ENCODE measurements at places on chromosomes 3 and 15. TPM values are rescaled to one million over a fixed set of nuclear protein-coding genes. Genes with fewer than 3 reads are reported as not detected.
A peak's percentile ranks its signal among the peaks of the same experiment; 100 is the strongest.

- H3K4me1 ChIP-seq = peaks cover 8% of the 10 kb centered on the region
- no peak overlapping the region for H3K4me3 ChIP-seq
- H3K27ac ChIP-seq = no peak overlapping the region
- no peak for DNase-seq
- no peaks in the 10 kb centered on the region for H3K27me3 ChIP-seq
Measured at GRCh38 chr3:48065035-48065434, 48.8 kb upstream of the MAP4 start.

GRCh38 chr3:28841441-28841840 is 439.4 kb upstream of the RBMS3 start:
- H3K36me3 ChIP-seq = no peaks in the 10 kb centered on the region
- no peaks in the 10 kb centered on the region for H3K4me1 ChIP-seq
- peak overlapping the region; percentile 2 for H3K27ac ChIP-seq
- DNase-seq = no peak
- H3K27me3 ChIP-seq = peaks cover 10% of the 10 kb centered on the region
- no peak overlapping the region for H3K4me3 ChIP-seq

DNA sequence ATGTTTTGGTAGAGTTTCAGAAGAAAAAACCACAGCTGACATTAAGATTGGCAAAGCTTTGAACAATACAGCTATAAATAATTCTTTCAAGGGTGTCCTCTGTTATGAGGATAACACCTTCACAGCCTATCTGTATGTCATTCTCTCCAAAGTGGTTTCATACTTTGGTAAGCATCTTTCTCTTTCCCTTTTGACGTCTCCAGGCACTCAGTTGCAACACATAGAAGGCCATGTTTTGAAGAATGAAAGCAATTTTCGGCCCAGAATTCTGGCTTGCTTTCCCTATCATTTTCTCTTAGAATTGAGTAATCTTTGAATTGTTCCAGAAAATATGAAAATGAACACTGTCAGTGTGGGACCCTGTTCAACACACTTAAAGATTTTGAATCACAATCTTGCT is 200.0 kb upstream of the CBLB start:
- peak overlapping the region; percentile 94 for H3K27ac ChIP-seq
- no peak for DNase-seq
- no peaks in the 10 kb centered on the region for H3K27me3 ChIP-seq
- H3K4me3 ChIP-seq = no peak overlapping the region
- H3K4me1 ChIP-seq = peaks cover 21% of the 10 kb centered on the region

- DNase-seq = no peak
- H3K4me3 ChIP-seq = no peak overlapping the region
- H3K4me1 ChIP-seq = no peaks in the 10 kb centered on the region
- no peaks in the 10 kb centered on the region for H3K36me3 ChIP-seq
Measured at GRCh38 chr3:181956122-181956521, 244.4 kb downstream of the SOX2 start.

DNA sequence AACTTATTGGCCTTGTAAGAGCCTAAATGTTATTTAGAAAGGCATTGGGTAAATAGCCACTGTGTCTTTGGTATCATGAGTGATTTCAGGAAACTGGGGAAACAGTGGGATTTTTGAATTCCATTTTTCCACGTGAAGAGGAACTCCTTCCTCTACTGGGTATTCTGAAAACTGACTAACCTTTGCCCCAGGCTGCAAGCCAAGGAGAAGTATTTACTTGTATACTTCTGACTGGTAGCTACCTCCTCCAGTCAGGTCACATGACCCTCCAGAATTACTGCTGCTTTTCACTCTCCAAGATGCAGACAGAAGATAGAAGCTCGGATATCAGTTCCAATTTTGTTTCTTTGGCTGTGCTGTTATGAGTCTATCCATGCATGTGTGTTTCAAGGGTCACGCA is 50.9 kb upstream of the MAP3K13 start:
- H3K4me1 ChIP-seq = peaks cover under 1% of the 10 kb centered on the region
- H3K27ac ChIP-seq = no peak overlapping the region
- H3K4me3 ChIP-seq = no peak overlapping the region
- H3K27me3 ChIP-seq = peaks cover under 1% of the 10 kb centered on the region
- peaks cover 26% of the 10 kb centered on the region for H3K36me3 ChIP-seq
- no peak for DNase-seq

GRCh38 chr15:90001683-90002427 is 731 bp downstream of the ZNF710 start:
- peak; percentile 70 for DNase-seq
- H3K27ac ChIP-seq = peak overlapping the region; percentile 90
- no peaks in the 10 kb centered on the region for H3K27me3 ChIP-seq
- peaks cover 57% of the 10 kb centered on the region for H3K4me1 ChIP-seq
- peak overlapping the region; percentile 85 for H3K4me3 ChIP-seq

DNA sequence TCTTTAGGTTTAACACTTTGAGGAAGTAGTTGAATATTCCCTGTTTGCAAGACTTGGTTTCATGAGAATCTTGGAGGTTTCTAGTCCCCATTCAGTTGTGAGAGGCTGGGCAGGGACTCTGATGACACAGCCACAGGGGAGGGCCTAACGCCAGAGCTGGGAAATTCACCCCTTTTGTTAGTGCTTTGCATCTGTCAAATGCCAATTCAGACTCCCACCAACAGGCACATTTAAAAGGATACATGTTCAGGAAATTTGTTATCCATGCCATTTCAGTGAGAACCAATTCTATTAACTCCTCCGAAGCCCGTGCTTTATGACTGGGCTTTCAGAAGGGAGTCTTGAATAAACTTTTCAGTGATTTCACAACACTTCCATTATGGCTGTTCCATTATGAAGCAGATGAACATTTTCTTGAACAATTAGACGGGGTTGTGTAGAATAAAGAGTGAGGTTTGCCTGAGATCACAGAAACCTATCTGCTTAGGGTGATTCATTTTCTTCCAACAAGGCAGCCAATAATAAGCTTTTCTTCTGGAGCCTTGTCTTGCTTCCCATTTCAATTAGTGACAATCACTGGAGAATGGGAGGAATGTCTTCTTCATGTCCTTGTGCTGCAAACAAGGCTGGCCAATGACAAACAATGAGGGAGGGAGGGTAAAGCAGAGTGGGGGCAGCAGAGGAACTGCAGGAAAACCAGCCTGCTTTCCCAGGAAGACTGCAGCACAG is 90.6 kb downstream of the SOX14 start:
- H3K4me3 ChIP-seq = no peak overlapping the region
- no peak overlapping the region for H3K27ac ChIP-seq
- peaks cover 7% of the 10 kb centered on the region for H3K27me3 ChIP-seq
- no peak for DNase-seq
- no peaks in the 10 kb centered on the region for H3K36me3 ChIP-seq
- no peaks in the 10 kb centered on the region for H3K4me1 ChIP-seq

SLC24A5 gene
- not detected for total RNA-seq

GRCh38 chr3:38843898-38844297 is 27.9 kb upstream of the SCN10A start:
- DNase-seq = no peak
- no peak overlapping the region for H3K27ac ChIP-seq
- no peaks in the 10 kb centered on the region for H3K36me3 ChIP-seq
- H3K27me3 ChIP-seq = peaks cover 17% of the 10 kb centered on the region

DNA sequence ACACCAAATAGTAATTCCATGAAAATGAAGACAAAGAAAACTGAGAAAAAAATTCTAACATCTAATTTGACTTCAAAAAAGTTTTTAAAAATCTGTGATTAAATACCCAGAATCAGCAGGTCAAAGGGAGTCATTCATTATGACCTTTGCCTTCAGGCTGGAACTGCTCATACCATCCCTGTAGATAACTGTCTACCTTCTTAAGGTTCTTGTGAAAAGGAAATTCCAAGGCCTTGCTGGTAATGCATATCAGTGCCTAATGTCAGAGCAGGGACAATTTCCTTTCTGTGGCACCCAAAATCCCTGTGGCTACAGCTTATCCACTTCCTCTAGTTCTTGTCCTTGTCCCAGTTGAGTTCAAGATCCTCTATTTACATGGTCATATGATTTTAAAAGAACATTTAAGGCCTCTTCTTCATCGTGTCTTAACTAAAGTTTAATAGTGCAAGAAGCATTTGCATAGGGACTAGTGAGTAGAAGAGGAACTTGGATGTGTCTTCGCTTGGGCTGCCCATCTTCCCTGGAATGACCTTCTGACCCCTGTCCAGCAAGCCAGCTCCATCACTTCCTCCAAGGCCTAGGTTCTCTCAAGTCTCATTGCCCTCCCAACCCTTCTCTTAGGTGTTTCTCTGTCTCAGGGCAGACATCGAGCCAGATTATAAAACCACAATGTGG is 8.7 kb upstream of the PLCL2 start:
- no peaks in the 10 kb centered on the region for H3K27me3 ChIP-seq
- no peaks in the 10 kb centered on the region for H3K4me1 ChIP-seq

LRRC31 gene
- total RNA-seq = not detected

FYCO1 gene
- total RNA-seq = 9.4 TPM

IMPG2 gene
- total RNA-seq = 0.12 TPM

A4GNT gene
- total RNA-seq = not detected

PLSCR2 gene
- total RNA-seq = not detected

SI gene
- not detected for total RNA-seq

CRYGS gene
- 1.7 TPM for total RNA-seq

SPG11 gene
- total RNA-seq = 47.6 TPM

EFCC1 gene
- 0.45 TPM for total RNA-seq

DNA sequence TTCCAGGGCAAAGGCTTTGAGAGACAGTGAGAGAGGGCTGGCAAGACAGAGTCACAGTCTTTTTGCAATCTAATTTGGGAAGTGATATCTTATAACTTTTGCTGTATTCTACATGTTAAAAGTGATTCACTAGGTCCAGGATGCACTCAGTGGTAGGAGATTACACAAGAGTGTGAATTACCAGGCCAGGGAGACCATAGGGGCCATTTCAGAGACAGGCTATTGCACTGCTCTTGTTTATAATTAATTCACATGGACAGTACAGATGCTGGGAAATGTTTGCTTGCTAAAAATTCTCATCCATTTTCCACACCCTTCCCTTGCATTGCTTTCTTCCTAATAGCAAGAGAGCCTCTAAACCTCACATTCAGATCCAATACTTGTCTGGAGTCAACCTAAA is 22.6 kb upstream of the POMGNT2 start:
- no peak for DNase-seq
- H3K4me3 ChIP-seq = no peak overlapping the region
- no peaks in the 10 kb centered on the region for H3K4me1 ChIP-seq

- no peak overlapping the region for H3K4me3 ChIP-seq
- H3K27me3 ChIP-seq = no peaks in the 10 kb centered on the region
- H3K36me3 ChIP-seq = peaks cover 46% of the 10 kb centered on the region
- H3K27ac ChIP-seq = peak overlapping the region; percentile 77
- no peak for DNase-seq
Measured at GRCh38 chr15:55241891-55242290, 45.1 kb upstream of the RSL24D1 start.

- H3K27me3 ChIP-seq = no peaks in the 10 kb centered on the region
- DNase-seq = no peak
- H3K4me1 ChIP-seq = no peaks in the 10 kb centered on the region
- H3K36me3 ChIP-seq = no peaks in the 10 kb centered on the region
- no peak overlapping the region for H3K27ac ChIP-seq
Measured at GRCh38 chr3:78614486-78614885, 1153.3 kb downstream of the ROBO1 start.

- no peak for DNase-seq
- no peak overlapping the region for H3K4me3 ChIP-seq
- H3K27me3 ChIP-seq = peaks cover 37% of the 10 kb centered on the region
- H3K36me3 ChIP-seq = no peaks in the 10 kb centered on the region
- peaks cover 2% of the 10 kb centered on the region for H3K4me1 ChIP-seq
Measured at GRCh38 chr3:141006344-141006743, 44.8 kb upstream of the SPSB4 start.

DNA sequence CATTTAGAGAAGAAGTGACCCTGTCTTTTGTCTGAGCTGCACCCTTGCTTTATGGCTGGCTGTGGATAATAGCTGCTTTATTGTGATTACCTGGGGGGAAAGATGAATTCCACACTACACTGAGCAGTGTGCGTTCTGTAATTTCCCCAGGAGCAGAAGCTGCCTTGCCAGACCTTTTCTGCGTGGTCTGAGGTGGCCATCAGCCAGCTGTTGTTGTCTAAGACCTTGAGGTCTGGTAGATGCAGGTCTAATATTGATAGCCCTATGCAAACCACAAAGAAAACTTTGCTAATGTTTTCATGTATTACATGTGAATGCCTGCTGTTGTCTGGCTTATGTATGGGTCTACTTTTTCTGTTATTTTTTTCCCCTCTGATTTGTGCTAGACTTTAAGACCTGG is 144.6 kb downstream of the THSD4 start:
- no peaks in the 10 kb centered on the region for H3K36me3 ChIP-seq
- H3K27me3 ChIP-seq = peaks cover 7% of the 10 kb centered on the region
- DNase-seq = no peak
- H3K27ac ChIP-seq = no peak overlapping the region
- H3K4me3 ChIP-seq = no peak overlapping the region

DNA sequence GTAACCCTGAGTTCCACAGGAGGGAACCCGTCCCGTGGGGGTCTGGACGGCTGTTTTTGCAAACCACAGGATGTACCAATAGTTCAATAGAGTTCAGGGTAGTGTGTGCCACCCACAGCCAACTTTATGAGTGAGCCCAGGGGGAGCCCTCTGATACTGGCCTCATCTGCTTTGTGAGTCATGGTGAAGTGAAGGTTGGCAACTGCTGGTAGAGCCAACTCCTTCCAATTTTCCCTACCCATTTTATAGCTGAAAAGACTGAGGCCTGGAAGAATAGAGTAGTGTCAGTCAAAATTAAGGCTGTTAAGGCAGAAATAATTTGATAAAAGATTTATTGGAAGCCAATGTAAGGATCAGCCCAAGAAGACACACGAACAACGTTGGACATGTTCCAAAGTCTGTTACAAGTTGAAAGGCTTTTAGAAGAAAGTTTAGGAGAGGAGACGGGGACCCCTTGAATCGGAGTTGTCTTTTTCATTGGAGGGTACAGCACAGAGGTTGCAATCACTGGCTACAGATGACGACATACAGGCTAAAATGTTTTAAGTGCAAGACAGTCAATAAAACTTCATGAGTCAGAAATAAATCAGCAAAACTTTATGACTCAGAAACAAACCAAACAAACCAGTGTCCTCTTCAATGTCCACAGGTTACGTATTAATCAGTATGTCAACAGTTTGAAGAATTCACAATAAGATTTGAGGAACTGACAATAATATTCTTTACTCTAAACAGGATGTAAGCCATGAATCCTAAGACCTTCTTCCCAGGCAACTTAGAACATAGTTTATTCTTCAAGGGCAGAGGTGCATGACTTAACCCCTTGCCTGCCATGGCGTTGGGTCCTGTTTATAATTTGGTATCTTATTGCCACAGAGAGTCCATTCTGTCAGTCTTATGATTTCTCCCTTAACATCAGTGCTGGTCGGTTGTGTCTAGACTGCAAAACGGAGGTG is 62.9 kb upstream of the NR2E3 start:
- H3K4me3 ChIP-seq = no peak overlapping the region
- H3K27me3 ChIP-seq = peaks cover 25% of the 10 kb centered on the region
- H3K4me1 ChIP-seq = peaks cover 2% of the 10 kb centered on the region
- H3K27ac ChIP-seq = no peak overlapping the region
- H3K36me3 ChIP-seq = no peaks in the 10 kb centered on the region

DNA sequence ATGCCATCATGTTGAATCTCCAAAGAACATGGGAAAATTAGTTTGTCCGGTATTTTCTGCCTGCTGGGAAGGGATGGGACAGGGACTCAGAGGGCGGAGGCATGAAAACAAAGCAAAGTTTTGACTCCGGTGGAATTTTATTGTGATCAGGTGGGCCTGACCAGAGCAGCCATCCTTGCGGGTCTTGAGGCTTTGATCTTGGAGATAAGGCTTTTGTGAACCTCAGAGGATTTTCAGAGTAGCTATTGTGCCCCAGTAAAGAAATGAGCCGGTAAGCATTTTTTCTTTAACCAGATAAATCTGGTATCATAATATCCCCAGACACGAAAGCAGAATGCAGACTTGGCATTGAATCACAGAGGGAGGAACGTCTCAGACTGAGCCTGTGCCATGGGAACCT is 99.4 kb upstream of the TNIK start:
- no peak for DNase-seq
- H3K4me1 ChIP-seq = peaks cover 17% of the 10 kb centered on the region
- no peaks in the 10 kb centered on the region for H3K27me3 ChIP-seq
- no peak overlapping the region for H3K4me3 ChIP-seq
- no peak overlapping the region for H3K27ac ChIP-seq

CLDN16 gene
- total RNA-seq = not detected

SCN5A gene
- 0.39 TPM for total RNA-seq
